ENCODE measurements at places on chromosomes 5 and 9. TPM values are rescaled to one million over a fixed set of nuclear protein-coding genes. Genes with fewer than 3 reads are reported as not detected.

Gene LCN10
- total RNA-seq: not detected

Gene PCSK1
- not detected for total RNA-seq

Gene CAVIN4
- 0.67 TPM for total RNA-seq

Gene GIN1
- 6.7 TPM for total RNA-seq

Gene TERT
- total RNA-seq: 2.2 TPM

Gene FER
- total RNA-seq: 9.2 TPM

Gene ABLIM3
- not detected for total RNA-seq

Gene SPATA31D4
- total RNA-seq: not detected

Gene RALGPS1
- 8.2 TPM for total RNA-seq

Gene SPINK4
- total RNA-seq: not detected

Gene CCNJL
- total RNA-seq: not detected

Gene F12
- 6.5 TPM for total RNA-seq

Gene OR1J4
- not detected for total RNA-seq

Gene DDX4
- total RNA-seq: not detected

Gene LMX1B
- not detected for total RNA-seq
